ENCODE measurements at places on chromosomes 7 and 10. TPM values are rescaled to one million over a fixed set of nuclear protein-coding genes. Genes with fewer than 3 reads are reported as not detected.

The SFTPA1 gene
- total RNA-seq, result 3.1 TPM

The PIP4K2A gene
- 79.2 TPM for total RNA-seq

The GBX1 gene
- total RNA-seq, result not detected

The MMP21 gene
- total RNA-seq, result not detected

The INSYN2A gene
- total RNA-seq, result not detected

The FERD3L gene
- total RNA-seq, result not detected

The TRIM50 gene
- not detected for total RNA-seq

The HOXA6 gene
- not detected for total RNA-seq

The CPA4 gene
- 0.18 TPM for total RNA-seq

The BHLHA15 gene
- total RNA-seq, result 0.69 TPM

The PRR15 gene
- 0.11 TPM for total RNA-seq

The GNGT1 gene
- not detected for total RNA-seq

The NPY4R2 gene
- total RNA-seq, result not detected

The CPVL gene
- not detected for total RNA-seq

The PDIA4 gene
- total RNA-seq, result 131 TPM

The OR2A1 gene
- not detected for total RNA-seq

The HOXA5 gene
- not detected for total RNA-seq

The PARD3 gene
- 0.37 TPM for total RNA-seq

The C10orf88 gene
- total RNA-seq, result 9.8 TPM

The EN2 gene
- not detected for total RNA-seq

The DNAJC12 gene
- total RNA-seq, result 0.92 TPM

The C10orf105 gene
- total RNA-seq, result 0.18 TPM

The EVX1 gene
- not detected for total RNA-seq

The GNAI1 gene
- total RNA-seq, result 3.8 TPM

The STK31 gene
- not detected for total RNA-seq

The SEM1 gene
- total RNA-seq, result 58.0 TPM
